Eye (tissue), 1 donor: ENCODE measurements at places on chromosomes 13 and 19.
A peak's percentile ranks its signal among the peaks of the same experiment; 100 is the strongest.

DNA sequence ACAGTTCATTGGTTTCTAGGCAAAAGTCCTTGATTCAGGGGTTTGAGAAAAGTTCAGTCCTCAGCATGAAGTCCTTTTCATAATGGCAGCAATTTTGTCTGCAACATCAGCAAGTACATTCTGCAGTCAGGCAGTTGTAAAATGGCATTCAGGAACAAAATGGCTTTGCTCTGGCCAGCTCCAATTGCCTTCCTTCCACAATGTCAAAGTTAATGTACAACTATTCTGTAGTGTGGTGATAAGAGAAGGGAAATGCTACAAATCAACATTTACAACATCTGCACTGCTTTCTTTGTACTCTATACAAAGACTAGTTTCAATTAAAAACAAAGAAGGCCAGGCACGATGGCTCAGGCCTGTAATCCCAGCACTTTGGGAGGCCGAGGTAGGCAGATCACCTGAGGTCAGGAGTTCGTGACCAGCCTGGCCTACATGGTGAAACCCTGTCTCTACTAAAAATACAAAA, 1.8 kb upstream of the NEK3 start:
- DNase-seq = no peak

GRCh38 chr19:20558011-20558410, 7.6 kb downstream of the ZNF737 start:
- DNase-seq = no peak

- DNase-seq = no peak
Measured at GRCh38 chr19:39710333-39710890, 6.1 kb downstream of the LGALS14 start.

- no peak for DNase-seq
Measured at GRCh38 chr19:58357481-58358145, 4.3 kb upstream of the A1BG start.

GRCh38 chr13:102970542-102970941, 95.7 kb downstream of the SLC10A2 start:
- DNase-seq = no peak

- DNase-seq = peak; percentile 91
Measured at GRCh38 chr13:49976314-49977258, 20.3 kb upstream of the TRIM13 start.

DNA sequence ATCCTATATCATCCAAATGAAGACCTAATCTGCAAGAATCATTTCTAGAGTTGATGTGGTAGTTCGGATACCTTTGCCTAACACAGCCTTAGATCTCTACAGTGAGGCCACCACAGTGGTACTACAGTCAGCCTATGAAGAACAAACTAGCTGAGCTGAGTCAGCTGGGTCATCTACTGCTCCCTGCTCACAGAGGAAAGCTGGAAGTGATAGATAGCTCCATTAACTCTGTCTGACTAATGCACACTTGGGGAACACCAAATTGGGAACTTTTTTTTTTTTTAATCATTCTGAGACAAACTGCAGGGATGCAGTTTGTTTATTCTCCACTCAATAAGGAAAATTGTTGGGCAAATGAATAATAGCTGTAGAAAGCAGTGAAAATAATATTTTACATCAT, 1160.6 kb downstream of the PCDH9 start:
- no peak for DNase-seq

DNA sequence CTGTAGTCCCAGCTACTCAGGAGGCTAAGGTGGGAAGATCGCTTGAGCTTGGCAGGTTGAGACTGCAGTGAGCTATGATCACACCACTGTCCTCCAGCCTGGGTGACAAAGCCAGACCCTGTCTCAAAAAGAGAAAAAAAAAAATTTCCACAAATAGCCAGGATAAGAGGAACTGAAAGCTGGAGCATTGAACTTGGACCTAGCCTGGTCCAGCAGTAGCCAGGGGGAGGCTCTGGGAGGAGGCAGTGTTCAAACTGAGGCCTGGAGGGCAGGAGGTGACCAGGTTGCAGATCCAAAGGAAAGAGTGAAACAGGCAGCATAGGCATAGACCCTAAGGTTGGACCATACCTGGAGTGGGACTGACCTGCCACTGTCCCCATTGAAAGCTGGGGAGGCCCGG, 26.9 kb upstream of the PIK3R2 start:
- DNase-seq = no peak

DNA sequence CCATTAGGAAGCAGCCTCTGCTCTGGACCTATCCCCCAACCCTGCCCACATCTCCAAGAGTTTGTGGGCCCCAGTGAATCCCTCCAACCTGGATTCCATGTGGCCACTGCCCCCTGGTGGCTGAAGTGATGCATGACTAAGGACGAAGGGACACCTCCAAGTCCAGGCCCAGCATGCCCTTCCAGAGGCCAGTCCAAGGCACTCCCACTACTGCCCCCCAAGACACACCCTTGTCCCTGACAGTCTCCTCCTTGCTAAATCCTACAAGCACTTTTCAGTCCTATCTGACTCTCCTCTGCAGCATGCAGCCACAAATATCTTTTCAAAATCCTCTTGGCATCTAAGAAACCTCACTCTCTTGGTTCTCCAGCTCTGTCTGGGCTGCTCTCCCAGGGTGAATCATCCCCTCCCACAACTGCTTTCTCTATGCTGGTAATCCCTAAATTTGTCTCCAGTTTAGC, 33.0 kb downstream of the DEDD2 start:
- peak; percentile 95 for DNase-seq
